ENCODE measurements at places on chromosomes 1 and 21.

DNA sequence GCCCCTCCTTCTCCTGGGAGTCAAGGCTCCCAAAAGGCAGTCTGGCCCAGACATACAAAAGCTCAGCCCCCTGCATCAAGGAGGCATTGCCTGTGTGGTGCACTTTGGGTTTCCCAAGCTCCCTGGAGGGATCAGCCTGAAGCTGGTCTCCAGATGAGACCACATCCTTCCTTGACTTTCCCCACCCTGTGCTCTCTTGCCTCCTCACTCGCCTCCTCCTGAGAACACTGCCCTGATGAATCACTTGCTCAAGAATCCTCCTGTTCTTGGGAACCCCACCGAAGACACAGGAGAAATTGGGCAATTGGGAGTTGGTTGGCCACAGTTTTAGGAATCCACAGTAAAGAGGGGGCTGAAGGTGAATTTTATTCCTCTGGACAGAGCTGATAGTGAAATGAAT, 34.8 kb upstream of the LYST start:
- no peak for ATAC-seq

- no peak for ATAC-seq
These were observed 356.4 kb upstream of the PKN2 start for GRCh38 chr1:88327391-88328267.

GRCh38 chr1:175829845-175830244, 86.5 kb upstream of the TNR start:
- ATAC-seq = no peak

- ATAC-seq = no peak
These were observed 55.1 kb downstream of the OVGP1 start for GRCh38 chr1:111372336-111372965.

DNA sequence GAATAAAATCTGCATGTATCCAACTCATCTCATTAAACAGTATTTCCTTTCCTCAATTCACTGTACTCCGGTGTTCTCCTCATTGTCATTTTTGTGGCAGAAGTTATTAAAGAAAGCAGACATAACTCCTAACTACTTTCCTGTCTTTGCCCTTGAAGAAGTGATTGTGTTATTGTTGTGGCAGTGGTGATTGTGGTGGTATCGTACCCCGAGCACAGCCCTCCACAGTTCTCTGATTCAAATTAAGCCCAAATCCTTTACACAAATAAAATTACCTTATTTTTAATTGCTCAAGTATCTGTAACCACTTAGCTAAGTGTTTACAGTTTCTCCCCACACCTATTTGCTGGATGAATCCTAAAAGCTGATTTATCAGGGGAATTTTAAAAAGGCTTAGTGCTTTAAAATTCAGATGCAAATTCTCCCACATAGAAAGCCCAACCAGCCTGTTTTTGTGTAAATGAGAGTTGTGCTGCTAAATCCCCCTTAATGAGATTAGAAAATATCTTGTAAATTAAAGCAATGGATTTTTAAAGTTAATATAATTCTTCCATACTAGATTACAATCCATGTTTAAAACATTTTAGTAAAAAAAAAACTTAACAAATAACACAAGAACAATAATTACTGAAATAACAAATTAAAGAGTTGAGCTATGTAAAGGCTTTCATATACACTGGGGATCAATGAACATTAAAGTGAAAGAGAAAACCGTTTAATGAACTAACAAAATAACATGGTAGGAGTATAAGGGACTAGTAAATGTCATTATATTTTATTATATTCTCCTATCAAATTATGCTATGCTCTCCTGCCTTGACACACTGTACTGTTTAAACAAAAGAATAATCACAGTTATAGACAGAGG, 259.0 kb downstream of the NEGR1 start:
- ATAC-seq = no peak

- no peak for ATAC-seq
These were observed 145.4 kb upstream of the C8B start for GRCh38 chr1:57111175-57111574.

- no peak for ATAC-seq
These were observed 16.9 kb downstream of the RPTN start for GRCh38 chr1:152141971-152142584.

- no peak for ATAC-seq
These were observed 261.7 kb downstream of the PCP4 start for GRCh38 chr21:40128891-40129290.

GRCh38 chr1:7135493-7135892, 350.2 kb downstream of the CAMTA1 start:
- ATAC-seq = no peak

DNA sequence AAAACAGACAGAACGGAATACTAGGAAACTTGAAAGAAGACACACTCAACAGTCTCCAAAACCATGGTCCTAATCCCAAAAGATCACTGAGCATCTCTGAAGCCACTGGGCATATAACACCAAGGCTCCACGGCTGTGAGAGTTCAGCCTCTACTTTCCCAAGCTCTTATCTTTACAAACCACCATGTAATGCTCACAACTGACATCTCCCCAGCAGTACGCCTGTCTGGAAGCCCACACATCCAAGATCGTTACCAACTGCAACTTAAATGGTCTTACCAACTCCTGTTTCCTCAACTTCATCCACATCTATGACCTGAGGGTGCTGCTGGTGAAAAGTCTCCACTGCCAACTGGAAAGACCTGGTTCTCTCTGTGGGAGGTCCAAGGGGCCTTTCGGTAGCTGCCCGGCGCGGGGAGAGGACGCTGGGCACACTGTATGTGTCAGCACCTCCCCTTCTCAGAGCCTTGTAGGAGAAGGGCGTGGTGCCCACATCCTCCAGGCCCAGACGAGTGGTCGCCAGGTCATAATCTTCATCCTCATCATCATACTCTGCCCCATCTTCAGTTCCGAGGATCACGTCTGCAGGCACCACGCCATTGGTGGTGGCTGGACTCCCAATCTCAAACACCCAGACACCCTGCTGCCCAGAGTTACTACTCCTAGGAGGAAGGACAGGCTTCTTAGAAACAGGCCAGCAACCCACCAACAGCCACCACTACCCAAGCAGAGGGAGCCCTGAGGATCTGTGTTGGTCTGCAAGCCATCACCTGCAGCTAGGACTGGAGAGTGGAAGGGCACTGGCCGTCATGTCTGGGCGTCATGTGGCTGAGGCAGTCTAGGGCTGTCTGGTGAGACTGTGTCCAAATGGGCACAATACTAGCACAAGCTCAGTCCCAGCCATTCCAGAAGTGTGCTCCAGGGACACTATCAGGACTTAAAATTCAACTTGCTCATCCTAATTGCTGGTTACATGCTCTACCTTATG, 23.0 kb downstream of the NID1 start:
- no peak for ATAC-seq

- no peak for ATAC-seq
These were observed 908 bp upstream of the ELK4 start for GRCh38 chr1:205632669-205633169.

- no peak for ATAC-seq
These were observed 586 bp downstream of the COL24A1 start for GRCh38 chr1:86155807-86156565.

- no peak for ATAC-seq
These were observed 441.6 kb downstream of the PLPP3 start for GRCh38 chr1:56137521-56138505.

DNA sequence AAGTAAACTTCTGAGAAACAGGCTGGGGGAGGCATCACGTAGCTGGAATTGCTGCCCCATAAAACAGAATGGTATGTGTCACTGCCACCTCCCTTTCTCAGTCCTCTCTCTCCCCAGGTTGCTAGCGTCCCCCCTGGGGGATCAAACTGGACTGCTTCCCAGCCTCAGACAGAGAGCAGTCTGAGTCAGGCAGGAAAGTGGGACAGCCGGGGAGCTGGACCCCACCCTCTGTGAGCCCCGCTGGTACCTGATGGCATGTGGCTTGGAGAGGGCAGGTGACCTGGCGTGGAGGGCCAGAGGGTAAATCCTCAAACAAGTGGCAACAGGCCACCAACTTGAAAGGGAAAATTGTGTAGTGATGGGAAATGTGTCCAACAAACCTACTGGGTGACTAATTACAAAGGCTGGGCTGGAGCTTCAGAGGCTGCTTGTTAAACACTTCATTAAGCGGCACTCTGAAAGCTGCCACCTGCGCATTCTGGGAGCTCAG, 1.0 kb upstream of the SFN start:
- ATAC-seq = no peak

- peak; percentile 96 for ATAC-seq
These were observed at the start of gene MRPL55 for GRCh38 chr1:228109073-228109961. TSS of gene MRPL55 (minus strand) at chr1:228109299. CDS start at chr1:228108260, 1,039 bp downstream.

DNA sequence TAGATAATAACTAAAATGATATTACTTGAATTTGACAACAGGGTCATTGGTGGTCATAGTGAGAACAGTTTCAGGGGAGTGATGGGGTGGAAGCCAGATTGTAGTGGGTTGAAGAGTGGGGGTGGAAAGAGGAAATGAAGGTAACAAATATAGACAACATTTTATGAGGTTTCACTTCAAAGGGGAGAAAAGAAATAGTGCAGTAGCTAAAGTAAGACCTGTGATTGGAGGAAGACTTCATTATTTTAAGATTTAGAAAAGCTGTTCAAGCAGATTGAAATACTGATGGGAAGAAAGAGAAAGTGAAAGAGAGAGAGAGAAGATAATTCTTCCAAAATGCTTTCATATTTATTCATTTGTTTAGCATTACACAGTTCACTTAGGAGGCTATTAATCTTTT, 52.0 kb upstream of the KCNA3 start:
- peak; percentile 84 for ATAC-seq

GRCh38 chr1:89692601-89693521, 59.9 kb downstream of the LRRC8C start:
- peak; percentile 91 for ATAC-seq

- no peak for ATAC-seq
These were observed 5.7 kb downstream of the BCAR3 start for GRCh38 chr1:93675931-93676330.

DNA sequence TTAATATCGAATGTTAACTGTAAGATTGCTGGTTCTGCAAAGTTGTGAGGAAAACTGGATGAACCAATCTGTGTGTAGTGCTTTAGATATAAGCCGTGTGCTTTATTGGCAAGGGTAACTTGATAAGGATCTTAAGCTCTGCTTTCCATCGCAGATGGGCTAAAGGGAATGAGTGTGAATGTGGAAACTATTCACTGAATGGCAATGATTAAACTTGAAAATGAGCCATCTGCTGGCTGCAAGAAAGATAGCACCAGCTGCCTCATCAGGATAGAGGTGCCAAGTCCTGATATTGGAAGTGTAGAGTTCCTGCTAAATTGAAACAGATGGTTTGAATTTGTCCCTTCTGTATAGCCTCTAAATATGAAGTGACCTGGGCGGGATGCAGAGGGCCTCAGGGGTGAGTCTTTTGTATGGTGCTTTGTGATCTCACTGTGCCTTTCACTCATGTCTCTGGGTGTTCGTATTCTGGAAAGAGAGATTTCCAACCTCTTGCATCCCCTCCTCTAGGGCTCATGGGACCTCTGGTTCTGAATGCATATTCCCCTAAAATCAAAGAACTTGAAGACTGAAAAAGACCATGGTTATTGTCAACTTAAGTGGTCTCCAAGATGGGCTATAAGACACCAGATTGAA, 9.2 kb downstream of the FCRL3 start:
- peak; percentile 54 for ATAC-seq

DNA sequence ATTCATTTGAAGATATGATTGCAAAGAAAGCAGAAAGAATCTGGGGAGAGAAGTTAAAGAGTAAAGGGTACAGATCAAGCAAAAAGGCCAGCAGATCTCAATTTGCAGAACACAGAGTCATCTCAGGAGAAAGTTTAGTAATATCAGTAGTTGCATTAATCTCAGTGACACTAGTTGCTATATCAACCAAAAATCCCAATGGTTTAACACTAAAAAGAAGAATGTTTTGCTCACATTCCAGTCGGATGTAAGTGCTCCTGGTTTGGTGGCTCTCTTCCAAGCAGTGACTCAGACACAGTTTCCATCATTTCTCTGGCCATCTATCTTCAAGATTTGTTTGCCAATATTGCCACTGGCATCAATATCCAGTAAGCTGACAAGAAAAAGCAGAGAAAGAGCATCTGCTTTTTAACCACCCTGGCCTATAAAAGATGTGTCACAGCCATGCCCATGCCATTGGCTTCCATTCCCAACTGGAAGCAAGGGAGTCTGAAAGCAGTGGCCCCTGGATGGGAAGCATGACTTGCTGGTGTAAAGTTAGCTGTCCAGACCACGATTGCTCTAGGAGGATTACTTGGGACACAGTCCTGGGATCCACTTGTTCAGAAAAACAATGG, 45.5 kb upstream of the AIM2 start:
- peak; percentile 83 for ATAC-seq

DNA sequence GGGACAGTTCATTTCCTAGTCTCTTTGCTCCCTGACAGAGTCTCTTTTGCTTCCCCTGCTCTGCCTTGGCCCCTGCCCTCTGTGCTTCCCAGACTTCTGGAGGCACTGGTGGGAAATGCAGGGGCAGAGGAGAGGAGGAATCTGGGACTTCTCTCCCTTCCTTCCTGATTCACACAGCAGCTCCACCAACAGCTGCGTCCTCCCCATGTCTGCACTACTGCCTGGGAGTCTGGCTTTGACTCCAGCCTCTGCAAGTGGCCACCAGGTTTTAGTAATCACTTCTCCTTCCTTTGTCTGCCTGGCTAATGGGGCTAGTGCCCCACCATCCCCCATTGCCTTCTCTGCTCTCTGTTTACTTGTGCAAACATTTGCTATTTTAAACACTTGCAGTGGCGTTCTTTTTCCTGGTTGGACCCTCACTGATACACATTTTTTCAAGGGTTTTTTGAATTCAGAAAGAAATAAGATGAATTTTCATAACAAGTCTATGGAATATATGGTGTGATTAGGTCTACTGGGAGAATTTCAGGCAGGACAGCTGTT, 21.9 kb downstream of the FASLG start:
- no peak for ATAC-seq

- no peak for ATAC-seq
These were observed 243.0 kb downstream of the C1orf94 start for GRCh38 chr1:34419663-34420136.

DNA sequence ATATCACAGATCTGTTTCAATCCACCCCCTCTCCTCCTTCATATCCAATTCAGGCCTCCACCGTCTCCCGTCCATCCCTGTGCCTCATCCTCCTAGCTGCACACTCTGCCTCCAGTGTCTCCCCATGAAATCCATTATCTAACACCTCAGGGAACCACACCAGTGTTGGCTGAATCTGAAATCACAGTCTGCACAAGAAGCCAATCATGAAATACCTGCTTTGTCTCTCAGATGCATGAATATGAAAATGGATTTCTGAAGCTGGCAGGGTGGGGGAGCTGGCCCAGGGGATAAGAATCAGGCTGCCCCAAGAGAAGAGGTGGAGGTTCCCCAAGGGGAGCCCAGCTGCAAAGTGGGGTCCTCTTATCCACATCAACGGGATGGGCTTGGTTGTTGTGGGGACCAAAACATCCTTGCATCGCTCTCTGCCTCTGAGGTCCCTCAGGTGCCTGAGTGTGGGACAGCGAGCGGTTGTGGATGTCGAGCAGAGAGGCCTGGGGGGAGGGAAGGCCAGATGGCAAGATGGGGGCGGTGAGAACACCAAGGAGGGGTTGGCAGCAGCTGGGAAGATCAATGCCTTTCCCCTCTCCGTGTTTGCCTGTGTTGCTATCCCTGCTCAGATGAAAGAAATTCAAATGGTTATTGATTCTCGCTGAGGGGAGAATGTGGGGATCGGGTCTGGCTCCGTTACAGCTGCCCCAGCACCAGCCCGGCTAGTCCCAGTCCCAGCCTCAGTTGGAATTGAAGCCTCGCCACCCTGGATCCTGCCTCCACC, 237.3 kb upstream of the POU3F1 start:
- ATAC-seq = no peak

Measured in stimulated activated memory B cell treated with anti-CD40 and anti-IgM and Interleukin-4, amounts not matched to agents 10 μg/mL and 1 μg/mL and 100 μg/mL, for 72 hours (primary cell).